Stimulated activated CD4-positive, alpha-beta T cell treated with anti-CD3 and anti-CD28 coated beads, Interleukin-4, amount 100 ng/mL, for 4 hours (primary cell): ENCODE measurements at places on chromosomes 5 and 9.

DNA sequence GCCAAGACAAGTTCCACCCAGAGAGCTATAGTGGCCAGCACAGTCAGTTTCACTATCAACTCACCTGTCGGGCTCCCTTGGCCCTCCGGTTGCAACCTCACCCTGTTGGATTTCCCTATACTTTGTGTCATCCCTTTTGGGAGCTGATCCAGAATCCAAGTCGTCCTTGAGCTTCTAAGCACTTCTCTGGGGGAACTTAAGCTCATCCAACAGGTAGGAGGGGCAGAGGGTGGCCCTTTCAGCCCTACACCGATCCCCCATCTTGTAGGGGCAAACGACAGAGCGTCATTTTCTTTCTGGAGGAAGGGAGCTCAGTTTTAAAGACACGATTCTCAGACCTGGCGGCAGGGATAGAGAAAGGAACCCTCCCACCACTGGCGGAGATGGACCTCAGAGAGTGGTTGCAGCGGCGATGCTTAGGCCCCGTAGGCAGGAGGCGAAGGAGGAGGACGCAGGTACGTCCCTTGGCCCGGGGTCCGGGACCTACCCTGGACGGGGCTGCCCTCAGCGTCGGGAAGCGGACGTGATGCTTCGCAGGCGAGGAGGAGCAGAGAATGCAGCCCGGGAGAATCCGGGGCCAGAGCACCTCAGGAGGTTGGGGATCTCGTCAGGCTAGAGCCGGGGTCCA, 519 bp downstream of the ZER1 start:
- no peak for DNase-seq

DNA sequence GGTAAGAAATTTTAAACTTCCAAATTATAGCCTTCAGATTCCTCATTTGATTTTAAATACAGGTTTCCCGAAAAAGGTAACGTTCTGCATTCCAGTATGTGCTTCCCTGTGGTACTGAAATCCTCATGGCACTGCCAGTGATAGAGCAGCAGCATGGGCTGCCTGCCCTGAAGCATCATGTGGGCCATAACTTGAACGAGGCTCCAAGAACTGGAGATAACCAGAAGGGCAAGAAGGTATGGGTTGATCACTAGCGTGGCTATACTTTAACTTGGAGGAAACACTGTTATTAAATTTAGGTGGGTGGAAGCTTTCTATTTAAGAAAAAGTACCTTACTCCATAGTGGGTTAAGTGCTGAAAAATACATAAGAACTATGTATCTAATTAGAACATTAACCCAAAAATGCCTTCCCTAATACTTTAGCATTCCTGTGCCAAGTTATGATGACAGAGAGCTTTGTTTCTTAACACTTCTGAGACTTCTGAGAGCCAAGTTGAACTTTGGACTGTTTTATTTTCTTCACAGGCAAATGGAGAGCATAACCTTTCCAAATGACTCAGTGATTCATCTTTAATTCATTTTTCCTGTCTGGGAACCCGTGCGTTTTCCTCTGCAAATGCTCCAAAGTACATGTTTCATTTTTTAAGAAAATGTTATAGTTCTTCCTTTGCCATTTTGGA, 191.5 kb upstream of the GNA14 start:
- no peak for DNase-seq

DNA sequence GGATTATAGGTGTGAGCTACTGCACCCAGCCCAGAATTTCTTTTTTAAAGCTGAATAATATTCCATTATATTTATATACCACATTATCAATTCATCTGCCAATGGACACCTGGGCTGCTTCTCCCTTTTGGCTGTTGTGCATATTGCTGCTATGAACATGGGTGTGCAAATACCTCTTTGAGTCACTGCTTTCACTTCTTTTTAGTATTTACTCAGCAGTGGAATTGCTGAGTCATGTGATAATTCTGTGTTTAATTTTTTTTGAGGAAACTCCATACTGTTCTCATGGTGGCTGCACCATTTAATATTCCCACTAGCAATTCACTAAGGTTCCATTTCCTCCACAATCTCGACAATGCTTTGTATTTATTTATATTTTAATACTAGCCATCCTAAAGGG, 36.1 kb upstream of the KIF4B start:
- no peak for DNase-seq

- DNase-seq: no peak
Measured at GRCh38 chr9:129933185-129934040, 98.2 kb downstream of the USP20 start.

DNA sequence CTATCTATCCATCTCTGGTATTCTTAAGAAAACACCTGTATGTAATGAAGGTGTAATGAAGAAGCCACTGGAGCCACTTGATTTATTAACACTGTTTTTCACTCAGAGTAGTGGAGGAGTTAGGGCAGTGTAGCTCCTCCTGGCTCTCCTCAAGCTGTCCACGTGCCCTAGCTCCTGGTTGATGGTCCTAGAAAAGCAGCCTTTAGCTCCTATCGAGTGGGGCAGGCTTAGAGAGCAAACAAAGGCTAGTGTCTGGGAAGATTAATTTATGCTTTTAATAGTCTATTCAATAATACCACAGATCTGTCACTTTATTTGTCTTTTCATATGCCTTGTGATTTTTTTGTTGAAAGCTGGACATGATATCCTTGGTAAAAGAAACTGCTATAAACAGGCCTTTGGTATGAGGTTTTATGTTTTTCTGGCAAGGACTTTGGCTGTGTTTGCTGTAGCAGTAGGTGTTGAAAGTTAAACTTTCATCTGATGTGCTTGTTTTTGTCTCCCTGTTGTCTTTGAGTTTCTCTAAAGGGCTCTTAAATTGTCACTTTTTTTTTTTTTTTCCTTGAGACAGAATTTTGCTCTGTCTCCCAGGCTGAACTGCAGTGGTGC, 141.1 kb downstream of the GCNT1 start:
- no peak for DNase-seq
